ENCODE measurements at places on chromosomes 7 and 10.

- no peak for DNase-seq
These were observed 97.7 kb downstream of the PRKG1 start for GRCh38 chr10:51171946-51172345.

DNA sequence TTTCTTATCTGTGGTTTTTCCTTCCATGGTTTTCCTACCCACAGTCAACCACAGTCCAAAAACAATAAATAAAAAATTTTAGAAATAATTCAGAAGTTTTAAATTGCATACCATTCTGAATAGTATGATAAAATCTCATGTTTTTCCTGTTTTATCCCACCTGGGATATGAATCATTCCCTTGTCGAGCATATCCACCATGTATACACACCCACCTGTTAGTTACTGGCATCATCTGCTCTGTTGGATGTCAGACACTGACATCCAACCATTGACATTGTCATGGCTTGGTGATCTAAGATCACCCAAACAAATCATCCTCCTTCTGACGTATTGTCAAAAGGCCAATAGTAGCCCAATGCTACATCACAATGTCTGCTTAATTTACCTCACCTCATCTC is 749.8 kb downstream of the TNS3 start:
- no peak for DNase-seq

DNA sequence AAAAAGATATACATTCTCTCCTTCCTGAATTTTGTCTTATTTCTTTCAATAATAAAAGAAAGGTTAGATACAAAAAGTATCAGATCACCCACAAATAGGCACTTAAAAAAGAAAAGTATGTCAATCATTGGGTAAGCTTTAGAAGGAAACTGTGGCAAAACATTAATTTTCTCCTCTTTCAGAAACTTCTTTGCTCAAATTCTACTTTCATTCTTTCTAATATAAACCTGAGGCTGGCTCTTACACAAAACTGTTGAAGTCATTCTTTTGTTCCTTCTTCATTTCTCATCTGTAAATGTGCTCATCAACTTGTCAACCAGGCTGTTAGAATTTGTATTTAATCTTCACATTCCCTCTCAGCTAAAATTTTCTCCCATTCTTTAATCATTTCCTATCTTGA is 124.6 kb downstream of the LRRN3 start:
- DNase-seq: no peak

DNA sequence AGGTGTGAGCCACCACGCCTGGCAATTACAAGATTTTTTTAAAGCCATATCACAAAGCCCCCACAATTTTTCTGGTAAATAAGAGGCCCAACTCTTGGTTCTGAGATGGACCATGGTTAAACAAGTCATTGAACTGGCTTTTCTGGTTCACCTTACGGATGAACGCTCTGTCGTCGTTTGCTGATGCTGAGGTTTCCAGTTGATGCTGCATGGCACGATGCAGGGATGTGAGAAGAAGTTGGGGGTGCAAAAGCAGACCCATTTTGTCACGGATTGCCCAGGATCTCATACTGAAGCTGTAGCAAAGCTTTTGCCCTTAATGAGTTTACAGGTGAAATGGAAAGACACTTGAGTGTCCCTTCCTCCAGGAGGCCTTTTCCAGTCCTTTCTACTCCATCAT is 2.0 kb upstream of the IL2RA start:
- no peak for DNase-seq

GRCh38 chr7:36545291-36545690 is 155.6 kb downstream of the ANLN start:
- no peak for DNase-seq

DNA sequence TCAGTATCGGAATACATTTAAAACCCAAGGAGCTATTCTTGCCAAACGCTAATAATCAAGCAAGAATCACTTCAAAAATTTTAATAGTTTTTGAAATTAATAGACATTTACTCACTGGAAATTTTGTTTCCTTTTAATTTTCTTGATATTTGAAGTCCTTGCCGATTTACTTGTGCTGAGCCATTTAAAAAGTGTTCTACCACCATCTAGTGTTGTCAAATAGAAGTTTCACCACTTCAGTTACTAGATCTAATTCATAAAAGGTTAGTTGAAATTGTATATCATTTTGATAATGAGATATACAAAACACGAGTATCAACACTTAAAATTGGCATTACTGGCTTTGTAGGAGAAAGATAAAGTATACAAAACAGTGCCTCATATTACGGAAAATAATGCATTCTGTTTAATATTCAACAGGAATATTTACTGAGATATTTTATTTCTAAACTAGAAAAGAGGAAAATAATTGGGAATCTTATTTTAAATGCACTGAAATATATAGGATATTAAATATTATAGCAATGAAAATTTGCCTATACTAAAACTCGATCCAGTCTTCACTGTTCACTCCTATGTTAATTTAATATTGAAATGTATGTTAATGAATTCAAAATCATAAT is 664.8 kb upstream of the SEMA3D start:
- DNase-seq: no peak

GRCh38 chr10:68784476-68784875 is 42.9 kb upstream of the STOX1 start:
- DNase-seq: no peak

- DNase-seq: no peak
These were observed 104.9 kb upstream of the ACBD5 start for GRCh38 chr10:27345455-27345920.

GRCh38 chr7:41869596-41869995 is 166.7 kb upstream of the INHBA start:
- DNase-seq: no peak

DNA sequence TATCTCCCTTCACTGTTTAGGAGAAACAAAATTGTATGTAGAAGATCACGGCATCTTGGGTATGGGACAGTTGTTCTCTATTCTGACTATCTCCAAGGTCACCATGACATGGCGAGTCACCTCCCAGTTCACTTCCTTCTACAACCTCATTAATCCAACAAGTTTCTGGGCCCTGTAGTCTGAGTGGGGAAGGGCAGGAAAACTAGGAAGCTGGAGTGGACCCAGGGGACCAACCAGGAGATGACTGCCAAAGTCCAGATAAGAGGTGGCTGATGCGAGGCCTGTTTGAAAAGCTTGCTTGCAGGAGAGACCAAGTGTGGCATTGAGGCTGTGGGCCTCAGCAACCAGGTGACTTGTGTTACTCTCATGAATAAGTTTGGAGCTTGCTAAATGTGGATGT is 584.9 kb downstream of the TNS3 start:
- DNase-seq: no peak

DNA sequence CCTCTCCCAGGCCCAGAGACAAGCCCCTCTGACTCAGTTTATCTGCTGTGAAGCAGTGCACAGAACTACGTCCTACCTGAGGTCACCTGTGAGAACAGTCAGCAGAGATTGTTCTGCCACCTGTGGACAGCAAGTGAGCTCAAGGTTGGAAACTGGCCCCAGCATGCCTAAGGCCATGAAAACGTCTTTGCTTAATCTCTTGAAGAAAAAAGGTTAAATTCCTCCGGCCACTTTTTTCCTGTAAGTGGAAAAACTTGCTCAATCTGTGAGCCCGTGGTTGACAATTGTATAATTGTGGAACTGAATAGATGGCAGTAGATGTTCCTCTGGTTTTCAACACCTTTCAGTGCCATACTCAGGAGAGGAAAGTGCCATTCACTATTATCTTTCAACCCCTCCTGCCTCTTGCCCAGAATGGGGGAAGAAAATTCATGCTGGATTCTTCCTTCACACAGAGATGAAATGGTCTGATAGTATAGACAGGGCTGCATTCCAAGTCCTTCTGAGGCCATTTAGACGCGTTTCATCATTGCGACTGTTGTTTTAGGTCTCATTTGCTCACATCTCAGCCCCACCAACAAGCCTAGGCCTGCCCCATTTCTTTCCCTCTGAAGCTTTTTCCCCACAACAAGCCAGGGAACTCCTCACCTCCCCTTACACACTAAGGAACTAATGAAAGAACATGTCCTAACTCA is 292.9 kb downstream of the FZD1 start:
- no peak for DNase-seq

- no peak for DNase-seq
These were observed 150.3 kb upstream of the FAM20C start for GRCh38 chr7:41917-42565.

- no peak for DNase-seq
These were observed 80.0 kb downstream of the RBM33 start for GRCh38 chr7:155724327-155725005.

DNA sequence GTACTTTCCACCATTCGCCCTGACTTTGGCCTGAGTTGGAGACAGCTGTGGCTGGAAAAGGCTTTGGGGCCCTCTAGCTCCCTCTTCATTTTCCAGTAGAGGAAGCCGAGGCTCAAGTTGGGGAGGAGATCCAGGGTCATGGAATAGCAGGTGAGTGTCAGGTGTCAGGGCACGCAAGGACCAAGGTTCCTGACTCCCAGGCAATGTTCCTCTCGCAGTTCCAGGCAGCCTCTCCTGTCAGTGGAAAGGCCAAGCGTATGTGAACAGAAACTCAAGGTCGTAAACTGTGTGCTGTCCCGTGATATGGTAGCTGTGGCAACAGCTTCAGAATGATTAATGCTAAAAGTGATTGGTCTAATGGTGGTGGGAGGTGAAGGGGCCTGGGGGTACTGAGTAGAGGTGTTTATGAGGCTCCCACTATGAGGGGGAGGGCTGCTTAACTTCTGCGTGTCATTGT is 13.2 kb downstream of the ADAMTS14 start:
- no peak for DNase-seq

GRCh38 chr7:102040569-102040968 is 223.1 kb downstream of the CUX1 start:
- no peak for DNase-seq

- no peak for DNase-seq
These were observed 389.0 kb upstream of the SORCS1 start for GRCh38 chr10:107553470-107553869.

- DNase-seq: no peak
These were observed 26.8 kb downstream of the FRMPD2 start for GRCh38 chr10:48247680-48248079.

- DNase-seq: no peak
These were observed 40.0 kb downstream of the MINPP1 start for GRCh38 chr10:87544721-87545120.

DNA sequence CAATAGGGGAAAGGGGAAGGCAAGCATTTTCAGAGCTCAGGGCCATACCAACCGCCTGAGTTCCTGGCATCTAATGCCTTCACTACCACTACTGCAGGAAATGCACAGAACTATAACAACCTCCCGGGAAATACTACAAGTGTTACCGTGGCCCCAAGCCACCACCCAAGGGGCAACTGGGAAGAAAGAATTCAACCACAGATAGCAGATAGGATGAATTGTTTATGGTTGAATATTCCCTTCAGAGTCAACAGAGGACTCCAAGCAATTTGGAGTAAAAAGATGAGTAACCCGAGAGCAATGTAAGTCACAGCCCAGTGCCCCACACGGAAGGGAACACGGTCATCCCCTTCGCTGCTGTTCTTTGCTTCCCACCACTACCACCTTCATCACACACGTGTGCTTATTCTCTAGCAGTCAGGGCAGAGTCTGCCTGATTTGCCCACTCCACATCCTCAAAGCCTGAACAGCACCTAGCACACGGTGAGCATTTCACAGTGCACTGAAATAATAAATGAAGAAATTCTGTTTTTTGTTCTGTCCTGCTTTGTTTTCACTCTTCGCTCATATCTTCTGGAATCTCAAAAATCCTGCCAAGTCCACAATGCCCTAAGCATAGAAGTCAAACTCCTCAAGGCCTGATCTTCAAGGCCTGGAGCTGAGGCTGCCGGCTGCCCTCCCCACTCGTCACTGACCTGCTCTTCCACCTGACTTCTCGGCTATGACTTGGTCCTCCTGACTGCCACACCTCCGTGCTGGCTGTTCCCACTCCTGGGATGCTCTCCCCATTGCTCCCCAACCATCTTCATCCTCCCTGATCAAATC is 221.1 kb downstream of the KCNMA1 start:
- no peak for DNase-seq

GRCh38 chr10:115921795-115922194 is 351.2 kb downstream of the GFRA1 start:
- no peak for DNase-seq

DNA sequence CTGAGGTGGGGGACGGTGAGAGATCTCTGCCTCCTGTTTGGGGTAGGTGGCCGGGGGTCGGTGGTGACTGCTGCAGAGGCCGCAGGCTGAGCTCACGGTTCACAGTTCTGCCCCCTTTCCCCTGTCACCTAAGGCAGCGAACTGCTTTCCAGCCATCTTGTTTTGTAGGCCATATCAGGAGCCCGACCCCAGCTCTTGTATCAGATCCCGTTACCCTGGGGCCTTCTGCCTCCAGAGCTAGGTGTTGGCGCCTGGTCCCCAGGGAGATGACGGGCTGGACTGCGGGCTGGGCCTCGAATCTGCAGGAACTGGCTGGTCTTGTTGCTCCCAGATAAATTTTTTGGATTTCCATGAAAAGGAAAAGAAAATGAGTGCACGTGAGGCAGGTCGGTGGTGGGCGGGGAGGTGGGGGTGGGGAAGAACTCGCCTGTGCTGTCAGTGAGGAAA is 183.0 kb downstream of the DNAJB6 start:
- DNase-seq: no peak

DNA sequence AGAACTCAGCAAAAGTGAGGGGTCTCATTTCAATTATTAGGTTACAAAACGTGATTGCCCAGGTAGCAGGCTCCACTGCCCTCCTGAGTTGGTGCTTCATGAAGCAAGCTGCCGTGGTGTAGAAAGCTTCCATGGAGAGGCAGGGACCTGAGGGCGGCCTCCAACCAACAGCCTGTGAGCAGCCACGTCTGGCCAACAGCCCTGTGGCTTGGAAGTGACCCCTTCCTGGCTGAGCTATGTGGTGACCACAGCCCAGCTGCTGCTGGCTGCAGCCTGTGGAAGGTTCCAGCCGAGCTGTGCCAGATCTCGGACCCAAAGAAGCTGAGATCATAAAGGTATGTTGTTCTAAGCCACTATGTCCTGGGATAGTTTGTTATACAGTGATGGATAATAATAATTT is 122.5 kb upstream of the KLF6 start:
- no peak for DNase-seq

- no peak for DNase-seq
These were observed 8.7 kb upstream of the LRRTM3 start for GRCh38 chr10:66917104-66917503.

- peak; percentile 12 for DNase-seq
These were observed 115.5 kb upstream of the GNAI1 start for GRCh38 chr7:80018941-80019808.

Data from stimulated activated CD8-positive, alpha-beta memory T cell treated with anti-CD3 and anti-CD28 coated beads, Interleukin-7, amount 100 ng/mL, for 1 hour (primary cell).